AG20443 (cell line): ENCODE measurements at places on chromosomes 3 and 15.

- DNase-seq, result no peak
Observed at GRCh38 chr3:145145461-145145860, 1015.5 kb downstream of the PLOD2 start.

DNA sequence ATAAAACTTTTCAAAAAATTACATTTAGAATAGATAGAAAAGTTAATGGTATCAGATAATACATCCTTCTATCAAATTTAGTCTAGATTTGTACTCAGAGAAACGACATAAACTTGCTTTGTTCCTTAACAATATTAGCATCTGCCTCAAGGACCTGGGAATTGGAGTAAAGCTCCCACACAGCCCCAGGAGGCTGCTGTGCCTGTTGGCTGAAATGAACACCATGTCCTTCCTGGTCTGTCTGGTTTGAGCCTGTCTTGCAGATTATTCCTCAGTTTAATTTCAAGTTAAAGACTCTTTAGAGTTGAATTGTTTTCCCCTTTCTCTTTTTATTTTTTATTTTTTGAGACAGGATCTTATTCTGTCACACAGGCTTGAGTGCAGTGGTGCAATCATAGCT is 19.4 kb downstream of the GNB5 start:
- DNase-seq, result no peak

DNA sequence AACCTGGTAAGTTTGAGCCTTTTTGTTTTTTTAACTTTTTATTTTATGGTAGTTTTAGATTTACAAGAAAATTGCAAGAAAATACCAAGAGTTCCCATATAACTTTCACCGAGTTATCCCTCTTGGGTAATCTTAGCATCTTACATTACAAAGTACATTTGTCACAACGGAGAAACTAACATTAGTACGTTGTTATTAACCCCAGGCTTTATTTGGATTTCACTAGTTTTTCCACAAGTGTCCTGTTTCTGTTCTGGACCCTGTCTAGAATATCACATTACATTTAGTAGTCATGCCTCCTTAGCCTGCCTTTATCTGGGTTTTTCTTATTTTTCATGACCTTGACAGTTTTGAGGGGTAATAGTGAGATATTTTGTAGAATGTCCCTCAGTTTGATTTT is 53.5 kb upstream of the KPNA4 start:
- no peak for DNase-seq

DNA sequence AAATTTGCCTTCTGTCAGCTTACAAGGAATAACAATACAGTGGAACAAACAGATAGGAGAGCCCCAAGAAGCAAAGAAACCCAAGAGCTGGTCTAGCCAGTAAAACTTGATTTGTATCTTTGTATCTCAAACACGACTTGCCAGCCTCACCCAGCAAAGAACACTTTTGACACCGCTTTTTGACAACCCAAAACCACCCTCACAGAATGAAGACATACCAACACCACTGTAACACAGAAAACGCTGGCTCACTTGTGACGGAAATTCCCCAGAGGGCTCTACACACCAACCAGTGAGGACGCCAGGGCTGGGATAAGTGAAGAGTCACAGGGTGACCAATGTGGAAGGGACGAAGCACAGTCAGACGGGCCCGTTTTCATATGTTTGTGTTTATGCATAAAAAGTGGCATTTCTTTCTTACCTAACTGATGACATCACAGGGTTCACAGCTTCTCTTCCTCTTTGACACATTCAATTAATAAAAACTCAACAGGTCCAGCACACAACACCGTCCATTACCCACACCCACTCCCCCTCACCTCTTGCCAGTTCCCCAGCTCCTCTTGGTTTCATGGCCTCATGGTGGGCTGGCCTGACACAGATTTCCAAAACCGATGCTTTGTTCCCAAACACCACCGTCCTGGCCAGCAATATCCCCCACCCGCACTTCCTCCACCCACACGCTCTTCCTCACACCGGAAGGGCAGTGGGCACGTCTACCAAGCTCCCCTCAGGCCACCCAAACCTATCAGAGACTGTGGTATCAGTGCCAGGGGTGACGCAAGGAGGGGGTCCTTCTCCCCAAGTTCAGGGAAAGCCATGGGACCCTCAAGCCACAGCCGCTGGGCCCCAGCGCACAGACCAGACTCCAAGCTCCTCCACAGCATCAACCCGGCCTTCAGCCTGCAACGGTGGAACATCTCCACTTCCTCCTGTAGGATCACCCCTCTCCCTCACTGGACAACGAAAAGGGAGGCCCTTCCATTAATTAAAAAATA is 94.2 kb downstream of the ADAMTS17 start:
- DNase-seq, result no peak

GRCh38 chr3:18372786-18373405 is 52.2 kb downstream of the SATB1 start:
- DNase-seq, result no peak

GRCh38 chr3:57126244-57126643 is 38.9 kb downstream of the IL17RD start:
- no peak for DNase-seq

DNA sequence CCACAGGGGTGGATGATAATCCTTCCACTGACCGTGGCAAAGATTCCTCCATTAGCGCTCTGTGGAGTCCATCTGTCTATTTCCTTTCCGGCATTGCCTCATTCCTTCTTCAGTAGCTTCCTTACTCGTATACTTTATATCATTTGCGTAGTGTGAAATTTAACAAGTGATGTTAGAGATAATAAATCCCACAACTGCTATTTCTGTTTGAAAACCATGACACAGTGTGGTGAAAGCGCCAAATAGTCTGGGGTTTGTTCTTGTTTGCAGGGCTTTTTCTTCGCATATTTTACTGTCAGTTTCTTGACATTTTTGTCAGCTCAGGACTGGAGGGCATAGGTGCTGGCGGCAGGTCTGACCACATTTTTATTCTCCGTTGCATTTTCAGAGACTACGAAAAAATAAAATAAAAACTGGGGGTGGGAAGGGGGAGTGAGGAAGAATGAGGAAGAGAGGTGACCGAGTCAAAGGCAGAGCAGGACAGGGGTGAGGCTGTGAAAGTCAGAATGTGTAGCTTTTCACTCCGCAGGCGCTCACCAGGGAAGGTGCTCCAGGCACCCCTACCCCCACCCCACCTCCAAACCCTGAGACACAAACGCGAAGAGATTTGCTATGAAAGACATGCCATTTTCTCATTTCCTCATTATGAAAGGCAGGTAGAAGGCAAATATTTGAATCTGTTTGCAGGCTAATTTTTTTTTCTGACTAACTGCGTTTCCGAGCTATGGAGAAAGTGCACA is 965.0 kb downstream of the MCTP2 start:
- DNase-seq, result no peak

DNA sequence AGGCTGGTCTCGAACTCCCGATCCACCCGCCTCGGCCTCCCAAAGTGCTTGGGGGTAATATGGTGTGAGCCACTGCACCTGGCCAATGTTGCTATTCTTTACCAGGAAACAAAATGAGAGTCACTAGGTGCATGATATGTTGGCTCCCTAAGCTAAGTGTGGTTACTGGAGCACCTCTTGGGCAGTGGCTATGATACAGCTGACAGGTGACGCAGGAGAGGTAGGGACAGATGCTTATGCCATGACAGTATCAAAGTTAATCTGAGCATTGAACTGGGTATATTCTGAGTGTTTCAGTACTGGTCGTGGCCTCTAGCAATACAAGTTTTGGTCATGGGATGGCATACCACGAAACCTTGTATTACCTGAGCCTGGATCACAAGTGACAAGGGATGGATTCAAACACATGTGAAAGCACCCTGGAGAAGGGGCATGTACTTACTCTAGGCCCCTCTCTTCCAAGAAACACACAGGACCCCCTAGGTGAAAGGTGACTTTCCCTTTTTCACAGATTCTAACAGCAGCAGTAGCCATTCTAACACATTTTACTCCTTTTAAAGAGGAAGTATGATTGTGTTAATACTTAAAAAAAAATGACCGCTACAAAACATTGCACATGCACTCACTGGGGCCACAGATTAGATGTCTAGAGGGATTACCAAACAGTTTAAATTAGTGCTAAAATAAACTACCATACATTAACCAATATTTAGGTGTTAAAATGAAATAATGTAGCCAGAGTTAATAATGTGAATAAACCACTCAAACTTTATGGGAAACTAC is 467.3 kb downstream of the SHQ1 start:
- DNase-seq, result no peak

- DNase-seq, result no peak
Observed at GRCh38 chr3:124927574-124928045, 6.9 kb downstream of the MUC13 start.

DNA sequence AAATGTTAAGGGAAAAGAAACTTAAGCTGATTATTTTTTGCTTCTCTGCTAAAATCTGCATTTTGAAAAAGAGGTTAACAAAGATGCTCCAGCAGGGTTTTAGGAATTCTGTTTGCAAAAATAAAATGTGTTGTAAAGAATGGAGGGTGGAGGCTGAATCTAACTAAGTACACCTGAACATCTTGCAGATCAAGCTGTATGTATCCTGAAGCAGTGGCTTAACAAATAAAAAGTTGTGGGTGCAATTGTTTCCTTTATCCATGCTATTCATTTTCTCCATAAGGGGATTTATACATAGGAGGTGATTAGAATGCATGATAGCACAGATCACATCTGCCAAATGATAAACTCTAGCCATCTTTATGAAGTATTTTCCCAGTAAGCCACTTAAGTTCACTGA is 466.3 kb downstream of the ERC2 start:
- no peak for DNase-seq

- no peak for DNase-seq
Observed at GRCh38 chr3:15659254-15659975, 57.9 kb downstream of the BTD start.

GRCh38 chr3:129536804-129537203 is 6.2 kb upstream of the H1-8 start:
- DNase-seq, result no peak

DNA sequence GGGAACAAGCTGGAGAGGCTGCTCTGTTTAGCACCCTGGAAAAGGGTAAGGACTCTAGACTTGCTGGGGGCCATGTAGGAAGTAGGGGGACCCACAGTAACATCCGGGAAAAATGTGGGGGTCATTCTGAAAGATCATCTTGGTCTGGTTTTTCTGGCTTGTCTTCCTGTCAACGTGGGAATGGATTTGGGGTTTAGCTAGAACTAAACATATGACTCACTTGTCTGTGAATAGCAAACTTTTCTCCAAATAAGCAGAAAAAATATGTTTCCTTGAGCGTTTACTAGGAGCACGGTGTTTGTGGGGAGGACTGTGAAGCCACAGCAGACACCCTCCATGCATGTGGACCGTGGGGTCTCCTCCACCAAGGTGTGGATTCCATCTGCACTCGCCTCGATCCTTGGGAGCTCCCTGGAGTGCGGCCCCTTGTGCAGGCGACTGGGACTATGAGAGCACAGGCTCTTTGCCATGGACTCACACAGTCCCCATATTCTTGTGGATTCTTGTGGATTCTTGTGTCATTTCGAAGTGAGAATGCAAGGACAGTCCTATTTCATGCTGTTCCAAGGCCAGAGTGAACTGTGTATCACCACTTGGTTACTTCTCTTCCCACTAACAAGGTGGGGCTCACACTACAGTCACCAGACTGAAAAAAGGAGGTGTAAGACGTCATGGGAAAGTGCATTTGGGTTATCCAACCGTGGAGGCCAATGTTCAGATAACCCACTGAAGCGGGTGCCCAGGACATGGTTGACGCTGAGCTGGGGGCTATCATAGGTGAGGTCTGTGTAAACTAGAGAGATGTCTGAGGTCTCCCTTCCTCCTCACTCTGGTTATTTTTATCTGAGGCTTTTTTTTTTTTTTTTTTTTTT is 25.5 kb downstream of the PGPEP1L start:
- DNase-seq, result peak; percentile 27

DNA sequence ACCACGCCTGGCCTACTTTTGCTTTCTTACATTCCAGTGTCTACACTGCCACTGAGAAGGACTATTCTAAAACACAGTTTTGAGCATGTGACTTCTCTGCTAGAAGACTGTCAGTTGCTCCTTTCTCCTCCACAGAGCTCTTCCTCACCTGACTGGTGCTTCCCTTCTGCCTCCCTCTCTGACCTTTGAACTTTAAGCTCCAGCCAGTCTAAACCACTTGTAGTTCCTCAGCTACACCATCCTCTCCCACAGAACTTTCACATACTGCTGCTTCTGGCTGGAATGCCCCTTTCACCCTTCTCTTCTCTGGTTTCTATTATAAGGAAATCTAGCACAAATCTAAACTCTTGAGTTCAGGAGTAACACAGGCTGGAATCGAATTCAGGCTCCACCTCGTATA is 9.1 kb downstream of the NCEH1 start:
- no peak for DNase-seq

GRCh38 chr3:10023587-10024310 is 2.5 kb upstream of the FANCD2 start:
- DNase-seq, result peak; percentile 59

GRCh38 chr3:109161487-109162123 is 25.1 kb downstream of the C3orf85 start:
- no peak for DNase-seq
